AML-193 (cell line): ENCODE measurements at places on chromosomes 5 and 9.

DNA sequence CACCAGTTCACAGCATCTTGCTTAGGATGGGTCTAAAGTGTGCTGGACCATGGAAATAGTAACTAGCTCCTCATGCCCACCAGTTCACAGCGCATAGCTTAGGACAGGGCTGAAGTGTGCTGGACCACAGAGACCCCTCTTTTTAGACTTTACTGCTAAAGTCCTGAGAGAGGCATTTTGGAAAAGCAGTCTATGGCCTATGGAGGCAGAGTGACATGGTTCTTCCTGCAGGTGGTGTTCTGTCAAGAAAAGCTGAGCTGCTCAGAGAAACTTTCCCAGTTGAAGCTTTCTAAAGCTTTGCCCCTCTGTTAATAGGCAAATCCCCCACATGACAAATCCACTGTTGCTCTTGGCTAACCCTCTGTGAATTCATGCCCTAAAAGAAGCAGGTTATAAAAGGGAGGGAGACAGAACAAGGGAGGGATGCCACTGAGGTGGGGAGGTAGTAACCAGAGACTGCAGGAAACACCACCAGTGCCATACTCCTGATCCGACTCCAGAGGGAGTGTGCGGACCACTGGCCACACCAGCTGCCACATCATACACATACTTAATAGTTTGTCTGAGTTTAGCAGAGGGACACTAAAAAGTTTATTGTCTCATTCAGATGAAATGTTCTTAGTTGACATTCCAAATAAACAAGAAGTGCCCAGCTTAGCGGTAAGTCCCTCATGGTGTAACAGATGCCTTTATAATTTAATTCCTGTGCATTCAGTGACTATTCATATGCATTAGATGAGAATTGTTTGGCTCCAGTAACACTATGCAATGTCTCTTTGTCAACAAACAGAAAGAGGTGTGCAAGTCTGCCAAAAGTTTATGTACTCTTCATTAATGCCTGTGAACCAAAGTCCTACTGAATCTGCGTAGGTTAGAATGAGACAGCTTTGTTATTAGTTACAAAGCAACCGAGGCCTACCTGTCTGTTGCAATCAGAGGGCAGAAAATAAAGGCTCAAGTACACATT, 236.2 kb upstream of the NFIL3 start:
- no peak for DNase-seq

DNA sequence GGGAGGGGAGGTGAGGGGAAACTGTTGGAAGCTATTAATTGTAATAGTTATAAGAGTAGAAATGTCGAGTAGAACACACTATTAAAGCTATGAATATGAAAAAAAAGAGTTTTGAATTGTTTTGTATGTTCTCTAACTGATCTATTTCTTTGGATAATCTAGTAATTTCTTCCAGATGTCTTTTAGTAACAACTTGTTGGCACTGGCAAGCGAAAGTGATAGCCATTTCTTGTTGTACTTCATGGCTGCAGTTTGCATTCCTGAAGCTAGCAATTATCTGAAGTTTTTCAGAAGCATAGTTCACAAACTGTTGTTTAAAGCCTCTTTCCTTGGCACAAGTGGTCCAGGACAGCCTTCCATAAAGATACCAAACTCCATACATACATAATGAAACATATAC, 49.4 kb upstream of the SPATA31C2 start:
- DNase-seq, result no peak

- DNase-seq, result no peak
These were observed 343.6 kb downstream of the SPATA31D1 start for GRCh38 chr9:82332018-82332773.

GRCh38 chr9:19372567-19372966, 7.5 kb downstream of the RPS6 start:
- no peak for DNase-seq

DNA sequence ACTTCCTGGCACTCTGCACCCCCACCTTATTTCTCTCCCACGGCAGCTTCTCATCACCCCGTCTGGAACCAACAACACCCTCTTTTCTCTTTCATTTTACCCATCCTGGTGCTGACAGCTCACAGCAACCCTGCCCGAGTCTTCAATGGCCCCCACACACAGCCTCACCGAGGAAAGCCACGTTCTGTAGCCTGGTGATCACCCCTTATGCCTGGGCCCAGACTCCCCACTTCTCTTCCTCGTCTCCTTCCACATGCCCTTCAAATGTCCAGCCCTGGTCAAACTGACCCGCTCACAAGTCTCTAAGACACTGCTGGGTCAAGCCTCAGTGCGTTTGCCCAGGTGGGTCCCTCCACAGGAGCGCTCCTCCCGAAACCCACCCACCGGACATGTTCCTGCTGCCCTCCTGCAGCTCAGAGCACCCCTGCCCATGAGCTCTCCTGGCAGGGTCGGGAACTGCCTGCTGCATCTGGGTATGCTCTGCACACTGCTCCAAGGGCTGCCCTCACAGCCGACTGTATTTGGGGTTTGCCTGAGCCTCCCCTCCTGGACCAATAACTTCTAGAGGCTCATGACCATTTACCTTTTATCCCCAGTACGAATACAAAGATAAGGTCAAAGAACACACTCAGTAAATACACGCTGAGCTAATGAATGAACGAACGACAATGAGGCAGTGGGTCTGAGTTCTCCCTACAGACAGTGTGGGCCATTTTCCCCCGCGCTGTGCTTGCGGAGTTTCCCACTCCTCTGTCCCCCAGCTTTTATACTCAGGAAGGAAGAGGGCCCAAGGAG, 154.7 kb upstream of the PHYKPL start:
- no peak for DNase-seq

DNA sequence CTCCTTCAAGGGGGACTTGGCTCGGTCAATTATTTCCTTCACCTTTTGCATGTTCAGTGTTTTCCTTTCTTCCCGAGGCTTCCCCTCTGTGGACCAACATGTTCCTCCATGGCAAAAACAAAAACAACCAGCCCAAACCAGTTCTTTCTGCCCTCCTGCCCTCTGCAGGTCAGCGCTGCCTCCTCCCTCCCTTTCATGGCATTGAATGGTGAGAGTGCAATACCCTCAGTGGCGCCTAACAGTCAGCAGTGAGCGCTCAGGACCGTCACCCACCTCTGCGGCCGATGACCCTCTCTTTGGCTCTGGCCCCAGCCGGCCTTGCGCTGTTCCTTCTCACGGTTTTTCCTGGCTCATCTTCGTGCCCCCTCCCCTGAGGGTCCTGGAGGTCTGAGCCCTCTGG, 34.4 kb upstream of the GNE start:
- no peak for DNase-seq

DNA sequence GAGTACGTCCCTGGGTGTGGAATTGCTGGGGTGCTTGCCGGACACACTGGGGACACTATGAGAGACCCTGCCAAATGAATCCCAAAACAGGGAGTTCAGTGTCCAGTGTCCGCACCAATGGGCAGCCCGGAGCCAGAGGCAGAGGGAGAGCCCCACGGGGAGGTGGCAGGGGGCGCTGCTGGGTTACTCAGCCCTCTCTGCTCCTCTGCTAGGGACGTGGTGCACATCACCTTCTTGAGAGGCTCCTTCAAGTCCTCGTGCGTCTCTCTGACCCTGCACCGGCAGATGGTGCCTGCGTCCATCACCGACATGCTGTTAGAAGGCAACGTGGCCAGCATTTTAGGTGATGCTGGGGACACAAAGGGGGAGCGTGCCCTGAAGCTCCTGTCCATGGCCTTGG, 20.8 kb downstream of the STKLD1 start:
- no peak for DNase-seq

DNA sequence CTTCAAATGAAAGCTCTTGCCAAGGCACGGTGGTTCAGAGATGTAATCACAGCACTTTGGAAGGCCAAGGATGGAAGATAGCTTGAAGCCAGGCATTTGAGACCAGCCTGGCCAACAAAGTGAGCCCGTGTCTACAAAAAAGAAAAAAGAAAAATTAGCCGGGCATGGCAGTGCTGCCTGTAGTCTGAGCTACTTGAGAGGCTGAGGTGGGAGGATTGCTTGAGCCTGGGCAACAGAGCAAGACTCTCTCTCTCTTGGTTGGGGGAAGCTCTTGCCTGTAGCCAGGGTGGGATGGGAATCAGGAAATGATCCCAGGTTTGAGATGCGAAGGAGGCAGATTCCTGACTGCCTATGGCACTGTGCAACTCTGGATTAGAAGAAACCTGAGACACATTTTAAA, 62.1 kb downstream of the IL6ST start:
- DNase-seq, result no peak

DNA sequence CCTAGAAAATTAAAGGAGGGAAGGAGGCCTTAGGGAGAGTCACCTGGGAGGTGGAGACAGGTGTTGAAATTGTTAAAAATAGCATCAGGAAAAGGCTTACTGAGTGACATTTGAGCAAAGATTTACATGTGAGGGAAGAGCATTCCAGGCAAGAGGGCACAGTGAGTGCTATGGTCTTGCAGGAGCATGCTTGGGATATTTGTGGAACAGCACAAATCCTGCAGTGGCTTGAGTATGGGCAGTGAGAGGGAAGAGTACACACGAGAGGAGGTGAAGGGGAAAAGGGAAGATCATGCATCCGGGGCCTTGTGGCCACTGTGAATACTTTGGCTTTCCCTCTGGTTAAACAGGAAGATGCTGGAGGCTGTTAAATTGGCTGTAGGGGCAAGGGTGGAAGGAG, 36.6 kb downstream of the ACER2 start:
- no peak for DNase-seq

DNA sequence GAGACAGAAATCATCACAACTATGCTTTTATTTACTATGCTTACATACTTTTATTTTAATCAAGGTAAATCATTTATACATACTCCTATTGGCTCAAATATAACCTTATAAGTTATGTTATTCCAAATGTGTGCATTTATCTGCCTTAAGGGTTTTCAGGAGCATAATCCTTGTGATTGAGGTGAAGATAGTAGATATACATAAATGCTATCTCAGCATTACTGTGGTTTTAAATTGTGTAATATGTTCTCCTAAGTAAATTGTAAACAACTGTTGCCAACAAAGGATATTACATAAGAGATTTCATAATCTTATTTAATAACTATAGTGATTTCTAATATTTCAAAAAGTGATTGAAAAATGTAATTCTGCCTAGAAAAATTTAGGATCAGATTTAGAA, 1374.8 kb upstream of the DMAC1 start:
- no peak for DNase-seq

DNA sequence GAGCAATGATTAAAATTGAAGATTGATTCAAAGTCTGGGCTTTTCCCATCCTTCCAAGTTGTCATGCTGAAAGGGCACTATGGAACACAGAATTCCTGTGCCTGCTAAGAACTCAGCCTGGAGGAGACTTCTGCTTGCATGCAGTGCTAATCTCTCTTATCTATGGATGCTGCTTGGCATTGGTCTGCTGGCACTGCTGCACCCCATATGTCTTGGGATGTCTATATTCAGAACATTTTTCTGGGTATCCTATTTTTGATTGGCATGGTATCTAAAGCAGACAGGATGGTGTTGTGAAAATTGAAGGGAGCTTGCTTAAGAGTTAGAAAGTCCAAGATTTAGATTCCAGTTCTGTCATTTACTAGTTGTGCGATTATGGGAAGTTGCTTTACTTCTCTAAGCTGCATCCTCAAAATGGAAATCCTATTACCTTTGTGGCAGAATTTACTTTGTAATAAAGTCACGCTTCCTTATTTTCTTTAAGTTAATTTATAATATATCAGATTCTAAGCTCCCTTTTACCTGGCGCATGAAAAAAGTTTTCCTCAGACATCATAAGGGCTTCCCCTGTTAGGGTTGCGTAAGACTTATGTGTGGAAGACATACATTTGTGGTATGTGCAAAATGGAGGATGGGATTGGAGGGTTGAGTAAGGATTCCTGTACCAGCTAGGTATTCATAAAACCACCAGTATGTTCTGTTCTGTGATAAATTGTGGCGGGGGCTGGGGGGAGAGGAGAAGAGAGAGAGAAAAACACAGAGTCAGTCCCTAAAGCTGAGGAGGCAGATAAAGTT, 254.0 kb downstream of the DMAC1 start:
- no peak for DNase-seq

DNA sequence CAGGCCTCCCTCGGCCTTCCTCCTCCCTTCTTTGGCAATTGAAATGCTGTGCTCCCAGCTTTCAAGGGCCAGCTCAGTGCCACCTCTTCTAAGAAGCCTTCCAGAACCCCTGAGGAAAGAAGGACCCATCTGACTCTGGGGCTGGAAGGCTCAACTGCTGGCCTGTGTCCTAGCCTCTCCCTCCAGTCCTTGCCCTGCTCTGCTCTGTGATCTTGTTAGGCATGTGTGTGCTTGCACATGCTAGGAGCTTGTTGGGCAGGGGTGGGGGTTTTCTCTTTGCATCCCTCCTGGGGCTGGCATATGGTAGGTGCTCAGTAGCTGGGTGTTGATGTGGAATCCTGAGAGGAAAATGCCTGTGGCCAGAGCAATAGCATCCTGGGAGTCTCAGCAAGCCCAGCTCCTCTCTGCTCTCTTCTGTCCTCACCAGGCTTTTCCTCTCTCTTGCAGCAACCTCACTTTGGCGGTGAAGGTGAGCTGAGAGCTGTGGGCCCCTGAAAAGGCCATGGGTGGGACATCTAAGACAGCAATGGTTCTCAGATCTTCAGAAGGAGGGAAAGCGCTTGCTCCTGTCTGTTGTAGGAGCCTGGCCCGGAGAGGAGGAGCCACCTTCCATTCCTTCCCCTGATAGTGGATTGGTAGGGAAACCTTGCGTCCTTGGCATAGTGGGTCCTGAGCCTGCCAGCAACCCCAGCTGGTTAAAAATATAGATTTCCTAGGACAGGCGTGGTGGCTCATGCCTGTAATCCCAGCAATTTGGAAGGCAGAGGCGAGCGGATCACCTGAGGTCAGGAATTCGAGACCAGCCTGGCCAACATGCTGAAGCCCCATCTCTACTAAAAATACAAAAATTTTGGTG, 9.9 kb downstream of the DOLK start:
- DNase-seq, result no peak

DNA sequence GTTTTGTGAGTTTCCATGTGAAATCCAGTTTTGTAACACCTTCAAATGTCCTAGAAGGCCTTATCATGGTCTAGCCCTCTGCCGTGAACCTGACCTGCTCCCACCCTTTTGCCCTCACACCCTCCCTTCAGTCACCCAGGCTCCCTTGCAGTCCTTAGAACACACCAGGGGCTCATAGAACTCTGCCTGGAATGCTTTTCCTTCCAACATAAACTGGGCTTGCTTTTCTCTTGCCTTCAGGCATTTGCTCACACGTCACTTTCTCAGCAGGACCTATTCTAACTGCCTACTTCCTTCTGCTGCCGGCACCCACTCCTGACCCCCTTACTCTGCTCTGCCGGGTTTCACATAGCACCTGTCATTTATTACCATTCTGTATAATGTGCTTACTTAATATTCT, 111.9 kb downstream of the PDE8B start:
- no peak for DNase-seq

- DNase-seq, result no peak
These were observed 436.0 kb upstream of the ADAMTSL1 start for GRCh38 chr9:18037981-18038380.

GRCh38 chr5:79200573-79201183, 35.3 kb upstream of the JMY start:
- DNase-seq, result peak; percentile 5

DNA sequence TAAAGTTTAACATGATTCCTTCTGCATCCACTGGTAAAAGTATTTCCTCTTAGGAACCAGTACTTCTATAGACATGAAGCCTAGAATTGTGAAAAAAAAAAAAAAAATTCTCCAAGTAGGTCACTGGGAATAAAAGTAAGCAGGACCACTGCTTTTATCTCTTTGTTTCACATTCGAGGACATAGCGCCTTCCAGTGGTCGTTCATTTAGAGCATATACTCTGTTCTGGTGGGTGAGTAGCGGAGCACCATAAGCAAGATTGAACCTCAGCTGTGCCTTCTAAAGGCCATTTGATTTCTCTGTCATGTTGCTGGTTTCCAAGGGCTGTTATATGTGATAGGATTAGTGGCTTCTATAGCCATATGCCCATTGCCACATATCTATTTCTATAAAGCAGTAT, 393.1 kb downstream of the TMEM232 start:
- no peak for DNase-seq
